Upper lobe of right lung (tissue), 1 donor: ENCODE measurements at places on chromosomes 2 and 18.
A peak's percentile ranks its signal among the peaks of the same experiment; 100 is the strongest.

- no peak for DNase-seq
Measured at GRCh38 chr18:8008033-8008432, 440.9 kb downstream of the PTPRM start.

- DNase-seq = peak; percentile 33
Measured at GRCh38 chr18:78681396-78681795, 298.2 kb upstream of the SALL3 start.

DNA sequence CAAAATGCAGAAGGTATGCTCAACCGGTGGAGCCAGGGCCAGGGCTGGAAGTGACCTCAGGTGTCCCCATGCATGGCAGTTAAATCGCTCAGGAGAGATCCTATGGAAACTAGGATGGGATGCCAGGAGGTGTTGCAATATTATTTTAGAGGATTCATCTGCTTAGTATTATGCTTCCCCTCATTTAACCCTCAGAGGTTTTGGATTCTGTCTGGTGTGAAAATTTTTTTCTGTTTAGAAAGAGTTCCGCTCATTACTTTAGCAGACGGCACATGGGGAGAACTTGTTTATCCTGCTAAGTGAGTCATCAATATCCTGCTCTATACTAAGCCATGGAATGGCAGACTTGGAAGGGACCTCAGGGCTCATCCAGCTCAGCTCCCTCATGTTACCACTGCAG is 42.5 kb downstream of the TRIB2 start:
- DNase-seq = no peak

GRCh38 chr18:653512-653911 is 3.9 kb upstream of the TYMS start:
- DNase-seq = no peak

DNA sequence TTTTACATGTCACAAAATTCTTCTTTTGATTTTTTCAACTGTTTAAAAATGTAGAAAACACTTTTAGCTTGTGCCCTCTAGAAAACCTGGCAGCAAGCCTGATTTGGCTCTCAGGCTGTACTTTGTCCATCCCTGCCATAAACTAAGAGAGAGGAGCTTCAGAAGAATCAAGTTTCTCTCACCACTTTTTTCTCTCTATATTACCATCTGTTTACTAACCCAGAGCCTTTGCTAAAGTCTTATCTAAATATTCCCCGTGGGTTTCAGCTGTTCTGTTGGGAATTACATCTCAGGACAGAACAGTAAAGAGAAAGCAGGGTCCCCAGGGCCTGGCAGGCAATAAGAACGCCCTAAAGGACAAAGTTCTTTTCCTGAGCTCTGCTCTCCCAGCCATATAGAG is 409.1 kb upstream of the CRIM1 start:
- no peak for DNase-seq

GRCh38 chr18:23258566-23259469 is 123.5 kb downstream of the CABLES1 start:
- no peak for DNase-seq

DNA sequence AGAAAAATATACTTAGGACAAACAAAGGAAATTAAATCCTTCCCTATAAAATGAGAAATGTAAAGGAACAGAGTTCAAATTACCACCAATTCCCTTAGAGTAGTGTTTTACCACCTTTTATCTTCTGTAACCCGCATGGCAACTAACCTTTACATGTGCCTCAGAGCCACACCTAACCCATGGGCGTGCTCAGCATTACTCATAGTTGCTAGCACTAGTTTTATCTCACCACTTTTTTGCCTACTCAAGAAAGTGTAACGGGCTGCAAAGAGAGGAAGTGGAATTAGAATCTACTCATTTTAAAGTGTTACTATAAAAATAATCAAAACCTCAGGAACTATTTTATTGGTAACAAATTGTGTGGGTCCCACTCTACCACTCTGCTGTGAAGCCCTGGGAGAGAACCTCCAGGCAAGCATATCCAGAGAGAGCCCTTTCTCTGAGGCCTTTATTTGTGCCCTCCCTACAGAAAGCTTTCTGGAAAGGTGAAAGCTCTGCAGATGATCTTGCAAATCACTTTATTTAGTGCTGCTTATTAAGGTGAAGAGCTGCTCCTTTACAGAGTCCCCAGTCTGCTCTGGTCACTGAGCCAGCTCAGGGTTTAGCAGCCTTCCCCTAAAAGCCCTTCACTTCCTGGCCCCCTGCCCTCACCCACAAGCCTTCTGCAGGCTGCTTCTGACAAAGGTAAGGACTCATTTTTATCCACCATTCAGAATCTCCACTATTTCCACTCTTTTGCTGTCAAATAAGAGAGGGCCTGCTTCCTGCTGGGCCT is 98.8 kb downstream of the TRABD2A start:
- peak; percentile 65 for DNase-seq

DNA sequence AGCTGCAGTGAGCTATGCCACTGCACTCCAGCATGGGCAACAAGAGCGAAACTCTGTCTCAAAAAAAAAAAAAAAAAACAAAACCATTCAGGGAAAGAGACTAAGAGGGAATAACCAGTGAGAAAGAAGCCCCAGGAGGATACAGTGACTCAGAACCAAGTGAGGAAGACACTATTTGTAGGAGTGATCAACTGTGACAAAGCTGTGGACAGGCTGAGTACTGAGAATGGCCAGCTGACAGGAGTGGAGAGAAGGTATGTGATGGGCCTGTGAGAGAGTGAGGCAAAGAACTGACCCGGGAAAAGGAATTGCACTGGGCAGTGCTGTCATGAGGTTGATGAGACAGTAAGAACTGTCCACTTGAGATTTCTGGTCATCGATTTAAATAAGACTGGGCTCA is 6.7 kb upstream of the LCT start:
- DNase-seq = no peak

DNA sequence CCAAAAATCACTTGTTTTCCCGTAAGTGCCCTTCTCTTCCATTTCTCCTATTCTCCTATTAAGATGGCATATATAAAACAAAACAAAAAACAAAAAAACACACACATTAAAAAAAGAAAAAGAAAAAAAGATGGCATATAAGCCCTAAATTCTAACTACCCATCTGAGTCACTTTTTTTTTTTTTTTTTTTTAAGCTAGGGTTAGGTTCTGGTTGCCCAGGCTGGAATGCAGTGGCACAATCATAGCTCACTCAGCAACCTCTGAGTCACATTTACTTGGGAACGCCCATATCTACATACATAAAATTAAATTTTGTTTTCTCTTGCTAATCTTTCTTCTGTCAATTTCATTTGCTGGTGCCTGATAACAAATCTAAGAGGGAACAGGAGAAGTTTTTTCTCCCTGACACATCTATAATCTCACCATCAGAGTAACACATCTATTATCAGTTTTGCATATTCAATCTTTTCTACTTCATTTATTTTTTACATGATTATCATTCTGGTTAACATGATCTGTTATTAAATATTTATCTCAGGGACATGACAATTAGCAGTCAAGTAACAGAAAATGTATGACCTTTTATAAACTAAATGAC is 52.1 kb downstream of the EEF1B2 start:
- no peak for DNase-seq

DNA sequence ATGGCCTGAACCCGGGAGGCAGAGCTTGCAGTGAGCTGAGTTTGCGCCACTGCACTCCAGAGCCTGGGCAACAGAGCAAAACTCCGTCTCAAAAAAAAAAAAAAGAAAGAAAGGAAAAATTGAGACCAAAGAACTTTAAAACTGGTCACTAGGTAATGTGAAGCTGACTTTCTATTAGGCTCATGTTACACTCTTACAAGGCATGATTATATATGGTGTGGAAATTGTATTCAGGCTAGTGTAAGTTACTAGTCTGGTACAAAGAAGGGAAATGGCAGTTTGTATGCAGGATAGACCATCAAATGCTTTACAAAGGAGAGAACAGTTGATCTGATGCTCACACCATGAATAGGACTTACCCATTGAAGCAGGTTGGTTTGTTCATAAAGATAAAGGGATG is 35.4 kb upstream of the ARMC9 start:
- DNase-seq = no peak

DNA sequence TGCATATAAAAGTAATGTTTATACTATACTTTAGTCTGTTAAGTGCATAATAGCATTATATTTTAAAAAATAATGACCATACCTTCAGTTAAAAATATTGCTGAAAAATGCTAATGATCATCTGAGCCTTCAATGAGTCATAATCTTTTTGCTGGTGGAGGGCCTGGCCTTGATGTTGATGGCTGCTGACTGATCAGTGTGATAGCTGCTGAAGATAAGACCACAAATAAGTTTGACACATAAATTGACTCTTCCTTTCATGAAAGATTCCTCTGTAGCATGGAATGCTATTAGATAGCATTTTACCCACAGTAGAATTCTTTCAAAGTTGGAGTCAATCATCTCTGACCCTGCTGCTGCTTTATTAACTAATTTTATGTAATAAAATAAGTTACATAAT is 128.4 kb upstream of the CCDC85A start:
- DNase-seq = no peak

DNA sequence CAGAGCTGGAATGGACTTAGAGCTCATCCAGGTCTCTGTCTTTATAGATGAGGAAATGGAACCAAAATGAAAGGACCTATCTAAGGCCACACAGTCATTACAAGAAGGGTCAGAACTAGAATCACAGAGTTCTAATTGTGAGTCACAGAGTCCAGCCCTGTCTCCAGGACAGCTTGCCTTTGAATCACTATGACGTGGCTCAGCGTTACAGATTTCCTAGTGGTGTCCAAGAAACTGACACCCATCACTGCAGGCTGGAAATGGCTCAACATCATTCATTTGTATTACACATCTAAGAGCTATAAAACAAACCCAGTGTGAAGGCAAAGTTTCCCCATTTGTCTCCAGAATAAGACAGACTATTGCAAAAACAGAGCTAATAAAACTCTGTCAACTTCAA is 164.3 kb upstream of the SIX2 start:
- DNase-seq = no peak

DNA sequence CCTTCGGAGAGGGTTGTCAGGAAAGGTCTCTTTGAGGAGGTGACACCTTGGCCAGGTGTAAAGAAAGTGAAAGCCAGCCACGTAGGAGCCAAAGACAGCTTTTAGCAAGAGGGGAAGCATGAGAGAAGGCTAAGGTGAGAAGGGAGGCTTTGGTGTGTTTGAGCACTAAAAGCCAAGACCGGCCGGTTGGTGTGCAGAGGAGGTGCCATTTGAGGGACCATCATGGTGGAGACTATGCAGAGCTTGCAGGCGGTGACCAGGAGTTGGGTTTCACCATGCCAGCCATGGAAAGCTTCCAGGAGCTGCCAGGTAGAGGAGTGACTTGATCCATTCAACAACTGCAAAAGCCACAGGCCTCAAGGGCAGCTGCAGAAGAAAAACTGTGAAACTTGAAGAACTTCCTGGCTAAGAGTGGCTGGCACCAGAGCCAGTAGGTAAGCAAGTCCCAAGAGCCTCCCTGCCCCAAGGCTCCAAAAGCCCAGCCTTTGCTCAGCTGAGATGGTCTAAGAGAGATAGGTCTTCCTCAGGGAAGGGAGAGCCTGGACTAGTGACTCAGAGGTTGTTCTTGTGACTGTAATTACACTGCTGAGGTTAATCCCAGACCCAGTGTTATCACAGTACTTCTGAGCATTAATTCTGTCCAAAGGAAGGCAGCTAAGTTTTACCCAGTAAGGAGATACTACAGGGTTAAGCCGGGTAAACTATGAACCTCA is 319.0 kb downstream of the BCL11A start:
- no peak for DNase-seq

DNA sequence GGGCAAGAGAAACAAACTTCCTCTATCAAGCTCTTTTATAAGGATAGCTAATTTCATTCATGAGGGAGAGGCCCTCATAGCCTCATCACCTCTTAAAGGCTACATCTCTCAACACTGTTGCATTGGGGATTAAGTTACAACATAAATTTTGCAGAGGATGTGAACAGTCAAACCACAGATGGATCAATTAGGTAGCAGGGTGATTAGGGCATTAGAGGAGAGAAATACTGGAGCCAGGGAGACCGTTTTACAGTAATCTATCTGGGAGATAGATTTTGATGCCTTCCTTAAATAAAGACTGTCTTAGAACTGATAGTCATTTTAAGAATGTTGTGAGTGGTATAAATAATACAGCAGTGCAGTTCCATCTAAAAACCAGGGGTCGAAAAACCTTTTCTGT is 258.9 kb downstream of the DCC start:
- no peak for DNase-seq

DNA sequence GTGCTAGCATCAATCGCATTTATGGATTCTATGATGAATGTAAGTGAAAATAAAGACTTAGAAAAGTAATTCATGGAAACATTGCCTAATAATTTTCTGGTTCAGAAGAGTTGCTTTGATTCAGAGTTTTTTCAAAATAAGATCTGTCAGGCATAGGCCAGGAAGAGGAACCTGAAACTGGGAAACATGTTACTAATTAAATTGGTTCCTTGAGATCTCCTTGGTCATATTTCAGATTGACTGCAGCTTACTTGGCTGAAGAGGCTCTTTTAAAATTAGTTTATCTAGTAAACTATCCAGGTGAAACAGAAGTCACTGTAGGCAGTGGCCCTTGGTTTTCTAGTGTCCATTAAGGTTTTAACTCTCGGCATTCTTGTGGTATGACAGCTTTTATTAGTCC is 27.4 kb downstream of the PPP1CB start:
- DNase-seq = no peak

DNA sequence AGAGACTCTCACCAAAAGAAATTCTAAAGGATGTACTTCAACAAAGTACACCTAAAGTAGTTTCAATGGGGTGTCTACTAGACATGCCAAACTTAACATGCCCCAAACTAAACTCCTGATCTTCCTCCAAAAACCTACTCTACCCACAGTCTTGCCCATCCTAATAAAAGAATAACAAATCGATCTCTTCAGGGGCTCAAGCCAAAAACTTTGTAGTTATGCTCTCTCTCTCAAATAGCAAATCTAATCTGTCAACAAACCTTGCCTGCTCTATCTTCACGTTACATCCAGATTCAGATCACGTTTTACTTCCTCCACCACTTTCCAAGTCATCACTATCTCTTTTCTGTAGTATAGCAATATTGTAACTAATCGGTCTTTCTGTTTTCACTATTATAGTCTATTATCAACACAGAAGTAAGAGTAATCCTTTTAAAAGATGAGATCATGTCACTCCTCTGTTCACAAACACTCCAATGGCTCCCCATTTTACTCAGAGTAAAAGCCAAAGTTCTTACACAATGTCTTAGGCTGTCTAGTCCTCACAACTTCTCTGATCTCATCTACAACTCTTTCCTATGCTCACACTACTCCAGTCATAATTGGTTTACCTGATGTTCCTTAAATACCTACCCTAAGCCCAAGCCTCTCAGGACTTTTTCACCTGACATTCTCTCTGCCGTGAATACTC is 79.9 kb downstream of the THADA start:
- DNase-seq = no peak

- no peak for DNase-seq
Measured at GRCh38 chr2:10124538-10125045, 2.1 kb downstream of the RRM2 start.

DNA sequence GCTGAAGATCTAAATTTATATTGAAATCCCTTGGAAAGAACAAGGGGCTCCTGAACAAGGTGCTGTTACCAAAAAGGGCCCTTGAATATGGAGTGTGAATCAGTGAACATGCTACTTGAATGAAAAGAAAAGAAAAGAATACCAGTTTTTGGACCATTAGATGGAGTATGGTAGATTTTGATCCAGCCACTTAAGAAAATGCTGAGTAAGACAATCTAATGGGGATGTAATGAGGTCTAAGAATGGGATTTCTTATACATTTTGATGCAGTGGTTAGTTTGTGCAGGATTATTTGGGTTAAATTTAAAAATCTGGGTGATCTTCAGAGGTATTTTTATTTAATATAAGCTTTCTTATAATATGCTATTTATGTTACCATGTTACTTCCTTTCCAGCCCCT is 2003.0 kb upstream of the LRRTM1 start:
- no peak for DNase-seq

- DNase-seq = no peak
Measured at GRCh38 chr18:58213440-58213839, 169.4 kb downstream of the NEDD4L start.
